ENCODE measurements at places on chromosomes 12 and 14. TPM values are rescaled to one million over a fixed set of nuclear protein-coding genes. Genes with fewer than 3 reads are reported as not detected.

DNA sequence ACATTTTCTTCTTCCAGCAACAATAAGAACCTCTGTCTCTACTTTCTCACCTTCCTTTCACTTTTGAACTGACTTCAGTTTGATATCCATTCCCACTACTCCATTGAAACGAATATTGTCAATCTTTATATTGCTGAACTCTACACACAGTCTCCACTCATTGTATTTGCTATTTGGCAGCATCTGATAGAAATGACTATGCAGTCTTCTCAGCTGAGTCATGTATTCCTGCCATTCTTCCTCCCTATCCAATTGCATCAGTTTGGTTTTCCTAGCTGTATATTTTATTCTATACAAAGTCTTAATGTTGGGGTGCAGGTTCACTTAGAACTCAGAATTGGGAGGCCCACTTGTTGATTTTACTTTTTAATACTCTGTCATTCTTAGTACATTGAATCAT, 107.5 kb upstream of the CPNE8 start:
- no peak overlapping the region for H3K4me3 ChIP-seq
- no peak for DNase-seq
- H3K27ac ChIP-seq = no peak overlapping the region
- no peaks in the 10 kb centered on the region for H3K27me3 ChIP-seq
- H3K4me1 ChIP-seq = no peaks in the 10 kb centered on the region

The KCNA5 gene
- 1.5 TPM for total RNA-seq

The EXOC3L4 gene
- total RNA-seq = 3.6 TPM

DNA sequence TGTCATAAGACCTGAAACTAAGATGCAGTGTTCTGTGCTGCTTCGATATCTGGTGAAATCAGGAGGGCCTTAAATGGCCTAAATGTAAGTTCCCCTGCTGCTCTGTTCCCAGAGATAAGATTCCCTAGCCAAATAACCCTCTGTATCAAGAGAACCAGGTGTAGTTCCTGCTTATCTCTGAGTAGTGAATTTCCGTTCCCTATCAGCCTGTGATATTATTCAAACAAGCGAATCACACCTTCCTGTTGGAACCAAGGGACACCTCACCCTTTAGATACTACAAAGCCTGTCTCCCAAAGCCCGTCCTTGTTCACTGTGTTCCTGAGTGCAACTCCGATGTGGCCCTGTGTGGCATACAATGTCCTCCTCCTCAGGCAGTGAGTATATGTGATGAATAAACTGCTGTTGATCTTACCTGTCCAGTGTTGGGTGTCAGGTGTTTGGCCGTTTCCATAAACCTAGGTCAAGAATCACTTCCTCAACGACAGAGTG, 52.2 kb upstream of the COCH start:
- no peak overlapping the region for H3K27ac ChIP-seq
- no peaks in the 10 kb centered on the region for H3K4me1 ChIP-seq
- H3K4me3 ChIP-seq = no peak overlapping the region
- no peaks in the 10 kb centered on the region for H3K36me3 ChIP-seq
- H3K27me3 ChIP-seq = no peaks in the 10 kb centered on the region

DNA sequence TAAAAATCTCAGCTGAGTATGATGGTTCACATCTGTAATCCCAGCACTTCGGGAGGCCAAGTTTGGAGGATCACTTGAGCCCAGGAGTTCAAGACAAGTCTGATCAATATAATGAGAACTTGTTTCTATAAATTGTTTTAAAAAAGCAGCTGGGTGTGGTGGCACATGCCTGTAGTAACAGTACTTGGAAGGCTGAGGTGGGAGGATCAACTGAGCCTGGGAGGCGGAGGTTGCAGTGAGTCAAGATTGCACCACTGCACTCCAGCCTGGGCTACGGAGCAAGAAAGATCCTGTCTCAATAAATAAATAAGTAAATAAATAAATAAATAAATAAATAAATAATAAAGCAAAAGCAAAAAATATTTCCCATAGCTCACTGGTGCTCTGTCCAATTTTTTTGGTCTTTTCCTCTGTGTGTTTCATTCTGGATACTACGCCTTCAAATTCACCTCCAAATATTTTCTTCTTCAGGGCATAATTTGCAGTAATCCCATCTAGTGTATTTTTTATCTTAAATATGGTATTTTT, 32.7 kb upstream of the SNX6 start:
- no peak overlapping the region for H3K4me3 ChIP-seq
- no peak for DNase-seq
- no peaks in the 10 kb centered on the region for H3K4me1 ChIP-seq
- H3K36me3 ChIP-seq = no peaks in the 10 kb centered on the region

- DNase-seq = no peak
- no peaks in the 10 kb centered on the region for H3K27me3 ChIP-seq
- H3K36me3 ChIP-seq = no peaks in the 10 kb centered on the region
- H3K27ac ChIP-seq = no peak overlapping the region
- H3K4me1 ChIP-seq = no peaks in the 10 kb centered on the region
These were observed 15.7 kb upstream of the CRY1 start for GRCh38 chr12:107108995-107109508.

GRCh38 chr12:68873316-68873715, 59.7 kb downstream of the CPM start:
- H3K4me1 ChIP-seq = no peaks in the 10 kb centered on the region
- no peak overlapping the region for H3K4me3 ChIP-seq
- no peaks in the 10 kb centered on the region for H3K27me3 ChIP-seq
- H3K36me3 ChIP-seq = peaks cover 52% of the 10 kb centered on the region

Data from lower lobe of right lung (tissue), 2 donors.